Astrocyte (in vitro differentiated cells and primary cell): ENCODE measurements at places on chromosomes 7 and 10. TPM values are rescaled to one million over a fixed set of nuclear protein-coding genes. Genes with fewer than 3 reads are reported as not detected.

DNA sequence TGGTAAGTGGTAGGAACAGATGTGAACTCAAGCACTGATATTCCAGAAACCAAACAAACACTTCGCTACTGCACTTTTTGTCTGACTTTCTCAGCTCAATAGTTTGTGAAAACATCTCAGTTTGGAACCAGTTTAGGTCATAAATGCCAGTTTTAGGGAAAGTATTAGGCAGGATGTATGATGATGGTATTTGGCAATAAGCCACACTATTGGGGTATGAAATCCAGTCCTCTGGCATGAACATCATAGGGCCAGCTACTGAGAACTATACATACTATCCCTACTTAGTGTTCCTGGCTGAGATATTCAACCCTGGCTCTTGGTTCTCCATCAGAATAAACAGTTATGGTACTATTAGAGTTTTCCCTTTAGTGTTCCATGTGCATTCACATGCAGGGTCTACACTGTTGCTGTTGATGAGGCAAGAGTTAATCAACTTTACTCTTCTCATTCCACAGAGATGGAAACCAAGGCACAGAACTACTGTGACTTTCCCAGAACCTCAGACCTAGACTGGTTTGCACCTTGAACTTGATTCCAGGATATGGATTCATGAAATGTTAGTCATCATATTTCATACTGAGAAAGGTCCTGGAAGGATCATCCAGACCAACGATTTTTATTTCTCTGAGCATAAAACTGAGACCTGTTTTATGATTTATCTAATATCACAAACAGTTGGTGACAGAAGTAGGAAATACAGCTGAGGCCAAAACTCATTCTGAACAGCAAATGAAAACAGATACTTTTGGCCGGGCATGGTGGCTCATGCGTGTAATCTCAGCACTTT is 20.0 kb upstream of the IFIT2 start:
- DNase-seq = no peak

DNA sequence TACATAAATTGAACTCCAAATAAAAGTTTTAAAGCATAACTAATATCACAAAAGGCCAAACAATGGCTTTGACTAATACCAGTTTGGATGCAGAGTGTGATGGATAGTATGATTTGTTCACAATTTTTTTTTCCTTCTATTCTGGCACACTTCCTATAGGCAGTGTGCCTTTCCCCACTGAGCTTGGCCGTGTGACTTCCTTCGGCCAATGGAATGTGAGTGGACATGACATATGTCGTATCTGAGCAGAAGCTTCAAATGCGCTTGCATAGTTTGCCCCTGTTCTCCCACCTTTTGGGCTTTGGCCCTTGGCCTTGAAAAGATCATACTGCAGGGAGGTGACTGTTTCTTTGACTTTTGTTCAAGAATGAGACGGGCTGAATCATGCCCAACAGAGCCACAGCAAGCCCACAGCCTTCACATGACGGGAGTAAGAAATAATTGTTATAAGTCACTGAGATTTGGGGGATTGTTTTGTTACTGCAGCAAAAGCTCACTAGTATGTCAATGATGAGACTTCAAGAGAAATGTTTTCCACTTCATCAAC is 279.9 kb upstream of the NEBL start:
- no peak for DNase-seq

GRCh38 chr10:57716884-57717283 is 550.8 kb downstream of the IPMK start:
- DNase-seq = peak; percentile 4

DNA sequence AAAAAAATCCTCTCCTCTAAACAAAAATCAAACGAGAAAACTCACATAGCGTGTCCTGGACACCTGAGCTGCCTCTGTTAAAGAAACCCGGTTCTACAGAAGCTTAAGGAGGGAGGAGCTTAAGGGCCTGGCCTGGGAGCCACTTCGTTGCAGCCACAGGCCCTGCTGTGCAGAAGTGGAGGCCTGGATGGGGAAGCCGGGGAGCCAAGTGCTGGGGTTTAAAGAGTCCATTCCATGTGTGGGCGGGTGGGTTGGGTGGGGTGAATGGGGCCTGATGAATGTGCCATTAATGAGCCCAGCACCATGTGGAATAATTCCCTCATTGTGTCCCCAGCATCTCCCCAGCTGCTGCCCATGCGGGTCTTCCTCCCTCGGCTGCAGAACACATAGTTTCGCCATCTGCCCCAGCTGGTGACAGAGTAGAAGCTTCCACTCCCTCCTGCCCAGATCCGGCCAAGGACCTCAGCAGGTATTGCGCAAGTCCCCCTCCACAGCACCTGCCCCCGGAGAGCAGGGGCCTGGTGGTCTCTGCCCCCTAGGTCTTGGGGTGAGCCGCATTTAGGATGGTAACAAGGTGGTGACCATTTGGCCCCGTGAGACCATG is 127.8 kb upstream of the BTBD16 start:
- DNase-seq = no peak

DNA sequence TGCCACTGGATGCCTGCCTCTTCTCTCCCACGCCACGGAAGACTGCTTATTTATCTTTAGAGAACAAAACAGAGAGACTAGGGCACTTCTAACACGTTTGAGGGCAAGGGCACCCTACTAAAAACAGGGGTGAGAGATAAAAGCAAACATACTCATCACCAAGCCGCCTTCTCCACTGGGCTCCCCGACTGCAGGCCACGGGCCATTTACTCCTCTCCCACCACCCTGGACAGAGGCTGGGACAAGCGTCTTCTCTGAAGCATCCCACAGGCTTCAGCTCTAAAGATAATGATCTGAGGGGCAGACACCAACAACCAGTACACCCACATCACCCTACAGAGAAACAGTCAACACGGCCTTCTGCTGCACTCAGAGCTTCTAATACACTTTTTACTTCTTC is 78.7 kb downstream of the CYTH3 start:
- DNase-seq = no peak

DNA sequence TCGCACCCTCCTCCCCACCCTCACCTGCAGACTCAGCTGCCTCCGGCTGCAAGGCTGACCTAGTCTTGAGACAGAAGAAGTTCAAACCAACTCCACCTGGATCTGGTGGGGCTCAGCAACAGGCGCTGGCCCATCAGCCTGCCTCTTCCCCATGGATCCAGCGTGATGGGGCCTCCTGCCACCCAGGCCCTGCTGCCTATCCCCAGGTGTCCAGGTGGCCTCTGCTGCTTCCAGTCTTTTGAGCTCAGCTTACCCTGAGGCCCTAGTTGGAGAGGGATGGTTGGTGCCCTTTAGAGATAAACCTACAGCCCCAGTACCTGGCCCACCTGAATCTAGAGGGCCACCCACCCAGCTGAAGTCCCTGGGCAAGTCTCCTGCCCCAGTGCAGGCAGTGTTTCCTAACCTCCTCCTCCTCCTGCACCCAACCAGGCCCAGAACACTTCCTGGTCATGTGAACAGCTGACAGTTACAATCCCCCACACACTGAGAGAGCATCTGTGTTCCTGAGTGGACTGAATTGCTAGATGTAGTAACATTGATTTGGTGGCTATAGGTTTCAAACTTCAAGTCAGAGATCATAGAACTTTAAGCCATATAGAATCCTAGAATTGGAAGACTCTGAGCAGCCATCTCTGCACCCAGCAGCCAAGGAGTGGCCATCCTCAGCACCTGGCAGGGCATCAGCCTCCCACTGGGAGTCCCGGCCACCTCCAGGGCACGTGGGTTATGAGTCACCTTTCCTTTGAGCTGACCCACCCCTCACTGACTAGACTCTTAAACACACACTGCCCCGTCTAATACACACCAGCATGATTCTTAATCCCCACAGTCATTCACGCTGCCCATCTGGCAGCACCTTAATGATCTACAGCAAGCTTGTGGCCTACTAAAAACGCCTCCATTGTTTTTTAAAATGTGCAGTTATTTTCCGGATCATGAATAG is 51.9 kb downstream of the ALOX5 start:
- no peak for DNase-seq

GRCh38 chr10:70827086-70827757 is 11.5 kb downstream of the SGPL1 start:
- DNase-seq = peak; percentile 22

DNA sequence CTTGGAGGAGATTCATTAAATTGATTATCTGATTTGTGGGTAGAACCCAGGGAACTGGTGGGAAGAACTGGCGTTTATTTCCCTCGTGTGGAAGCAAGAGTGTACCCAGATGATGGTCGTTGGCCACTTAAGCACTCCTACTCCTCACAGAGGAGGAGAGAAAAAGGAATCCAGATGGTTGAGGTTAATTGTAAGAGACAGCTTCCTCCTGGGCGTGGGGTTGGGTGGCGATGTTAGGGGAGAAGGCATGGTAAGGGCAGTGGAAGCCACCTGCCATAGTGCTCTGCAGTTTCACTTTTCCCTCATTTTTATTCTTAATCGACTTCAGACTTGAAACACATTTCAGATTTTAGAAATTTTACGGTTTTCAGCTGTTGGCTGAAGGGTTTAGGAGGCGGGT is 104.1 kb downstream of the DOCK1 start:
- no peak for DNase-seq

GRCh38 chr7:29490094-29490607 is 73.5 kb upstream of the PRR15 start:
- no peak for DNase-seq

ZNF467 gene
- 16.5 and 16.6 TPM in 2 replicates for total RNA-seq

STRIP2 gene
- total RNA-seq = 0.94 and 1.3 TPM in 2 replicates

WIPF3 gene
- total RNA-seq = 0.87 and 1.0 TPM in 2 replicates

LGI1 gene
- total RNA-seq = 0.41 and 2.0 TPM in 2 replicates

OR2A25 gene
- total RNA-seq = not detected in 2 replicates
